Stimulated activated naive CD4-positive, alpha-beta T cell treated with Interleukin-2 at 50 U/mL for 16 hours (primary cell): ENCODE measurements at places on chromosomes 12 and 14.
A peak's percentile ranks its signal among the peaks of the same experiment; 100 is the strongest.

GRCh38 chr14:30876692-30877091 is 2.3 kb downstream of the COCH start:
- DNase-seq = no peak

DNA sequence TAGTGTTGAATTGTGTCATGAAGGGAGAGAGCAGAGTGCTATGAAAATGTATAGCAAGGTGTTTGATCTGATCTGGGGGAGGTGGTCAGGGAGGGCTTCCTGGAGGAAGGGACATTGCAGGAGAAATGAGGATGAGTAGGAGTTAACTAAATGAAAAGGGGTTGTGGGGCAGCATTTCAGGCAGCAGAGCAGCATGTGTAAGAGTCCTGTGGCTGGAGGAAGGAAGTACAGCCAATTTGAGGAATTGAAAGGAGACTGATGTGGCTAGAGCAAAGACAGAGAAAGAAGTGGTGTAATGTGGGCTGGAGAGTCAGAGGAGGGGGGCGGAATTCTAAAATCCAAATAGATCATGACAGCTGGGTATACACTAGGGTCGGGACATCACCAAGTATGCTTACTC is 20.5 kb downstream of the NPC2 start:
- DNase-seq = no peak

DNA sequence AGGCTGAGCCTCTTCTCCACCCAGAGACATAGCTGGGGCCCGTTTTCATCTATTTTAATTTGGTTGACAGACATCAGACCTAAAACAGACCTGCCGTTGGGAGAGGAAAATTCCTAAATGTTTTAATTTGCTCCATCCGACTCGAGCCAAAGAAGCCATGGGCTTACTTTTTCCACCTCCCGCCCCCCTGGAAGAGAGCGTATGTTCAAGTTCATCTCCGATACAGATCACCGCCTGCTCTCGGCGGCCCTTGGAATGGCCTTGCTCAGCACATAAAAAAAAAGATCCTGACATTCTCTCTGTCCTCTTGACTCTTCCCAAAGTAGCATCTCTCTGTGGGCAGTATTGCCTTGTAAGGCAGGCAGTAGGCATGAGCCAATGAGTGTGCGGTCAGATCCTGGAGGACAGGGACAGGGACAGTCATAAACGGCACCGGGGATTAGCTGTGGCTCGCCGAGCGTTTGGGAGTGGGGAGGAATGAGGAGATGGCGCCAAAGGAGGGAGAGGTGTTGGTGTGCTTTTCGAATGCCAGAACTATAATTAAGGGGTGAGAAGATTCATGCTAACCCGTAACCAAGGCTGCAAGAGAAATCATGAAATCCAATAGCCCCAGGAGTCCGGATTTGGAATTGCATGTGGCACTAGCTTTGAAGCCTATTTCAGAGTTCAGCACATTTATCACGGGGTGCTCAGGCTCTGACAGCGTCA is 47.9 kb upstream of the MEG3 start:
- DNase-seq = no peak

GRCh38 chr12:109521831-109522230 is 44.4 kb downstream of the UBE3B start:
- DNase-seq = no peak

GRCh38 chr14:59601056-59601455 is 24.4 kb upstream of the CCDC175 start:
- DNase-seq = no peak

GRCh38 chr12:107597695-107598410 is 87.7 kb upstream of the PWP1 start:
- DNase-seq = no peak

GRCh38 chr12:121579981-121580868 is 598 bp downstream of the KDM2B start:
- peak; percentile 70 for DNase-seq

- no peak for DNase-seq
These were observed 72.8 kb upstream of the NPAS3 start for GRCh38 chr14:32865827-32866376.

DNA sequence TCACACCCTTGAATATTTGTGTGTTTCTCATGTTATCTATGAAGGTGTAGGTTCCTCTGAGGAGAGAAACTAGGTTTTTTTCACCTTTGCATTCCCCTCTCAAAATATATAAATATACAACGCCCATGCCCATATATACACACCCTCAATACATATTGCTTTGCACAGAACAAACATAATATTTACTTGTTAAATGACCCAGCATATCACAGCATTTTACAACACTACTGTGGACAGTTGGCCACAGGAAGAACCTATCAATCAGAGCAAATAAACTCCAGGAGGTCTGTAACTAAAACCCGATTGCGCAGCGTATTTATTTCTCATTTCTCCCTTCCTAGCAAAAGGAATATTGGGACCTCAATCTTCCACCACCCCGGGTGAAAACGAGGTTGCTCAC is 196.0 kb downstream of the SLC5A8 start:
- DNase-seq = no peak

GRCh38 chr14:67050896-67051295 is 138.3 kb upstream of the GARIN2 start:
- no peak for DNase-seq

- DNase-seq = no peak
These were observed 62.3 kb downstream of the GCH1 start for GRCh38 chr14:54840336-54840735.

GRCh38 chr12:76081909-76082308 is 2.6 kb downstream of the NAP1L1 start:
- DNase-seq = no peak

DNA sequence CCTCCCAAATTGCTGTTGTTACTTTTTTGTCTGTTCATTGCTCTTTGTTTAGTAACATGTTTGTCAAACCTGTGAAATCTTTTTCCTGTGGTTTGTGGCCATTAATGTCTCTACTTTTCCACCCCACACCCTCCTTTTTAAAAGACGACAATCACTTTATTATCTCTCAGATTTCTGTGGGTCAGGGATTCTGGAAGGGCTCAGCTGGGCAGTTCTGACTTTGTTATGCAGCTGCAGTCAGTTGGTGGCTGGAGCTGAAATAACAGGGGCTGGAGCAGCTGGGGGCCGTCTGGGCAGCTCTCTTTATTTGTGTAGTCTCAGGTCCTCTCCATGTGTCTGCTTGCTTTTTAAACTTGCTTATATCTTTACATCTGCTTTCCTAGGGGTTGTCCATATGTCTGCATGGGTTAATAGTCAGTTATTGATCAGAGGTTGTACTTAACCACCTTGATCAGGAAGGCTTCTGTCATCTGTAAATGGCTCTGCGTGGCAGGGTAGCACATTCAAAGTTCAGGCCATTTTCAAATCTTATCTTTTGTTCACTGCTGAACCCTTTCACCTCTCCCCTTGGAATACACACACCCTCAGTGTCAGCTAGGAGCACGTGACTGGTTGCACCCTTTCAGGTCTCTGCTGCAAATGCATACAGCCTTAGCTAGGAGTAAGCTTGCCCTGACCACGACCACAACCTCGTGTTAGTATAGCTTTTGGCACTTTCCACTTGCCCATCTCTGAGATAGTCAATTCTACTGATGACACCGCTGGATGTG is 27.9 kb downstream of the BORCS5 start:
- peak; percentile 23 for DNase-seq

GRCh38 chr12:103680591-103681141 is 93.6 kb downstream of the STAB2 start:
- DNase-seq = no peak

DNA sequence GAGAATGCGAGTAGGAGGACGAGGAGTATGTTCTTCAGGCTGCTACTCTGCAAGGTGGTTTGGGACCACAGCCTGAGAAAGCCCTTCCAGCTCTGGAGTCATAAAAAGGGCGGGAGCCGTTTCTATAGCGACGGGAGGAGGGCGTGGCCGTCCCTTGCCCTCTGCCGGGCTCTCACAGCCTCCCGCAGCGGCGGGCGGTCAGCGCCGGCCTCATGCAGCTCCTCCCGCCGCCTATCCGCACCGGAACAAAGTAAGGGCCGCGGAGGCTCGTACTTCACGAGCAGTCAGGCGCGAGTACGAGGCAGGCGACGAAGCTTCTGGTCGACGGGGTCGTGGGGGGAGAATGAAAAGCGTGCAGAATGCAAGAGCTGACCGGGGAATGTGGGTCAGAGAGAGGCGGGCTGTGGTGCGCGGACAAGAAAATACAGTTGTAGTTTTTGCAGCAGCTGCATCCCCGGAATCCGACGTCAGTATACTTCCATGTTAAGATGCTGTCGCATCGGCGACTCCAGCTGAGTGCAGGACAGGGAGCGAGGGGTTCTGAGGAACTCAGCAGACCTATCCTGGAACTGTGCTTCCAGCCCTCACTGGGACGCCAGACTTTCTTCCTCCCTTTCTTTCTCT is at the start of gene DYRK4:
TSS of gene DYRK4 (plus strand) at position 175 of the 624 bp plus-strand sequence. CDS start at position 213, 38 bp downstream.
- no peak for DNase-seq

- no peak for DNase-seq
These were observed 651.1 kb upstream of the TBX3 start for GRCh38 chr12:115335048-115335447.

- no peak for DNase-seq
These were observed 5.1 kb downstream of the KLC1 start for GRCh38 chr14:103634156-103634555.

DNA sequence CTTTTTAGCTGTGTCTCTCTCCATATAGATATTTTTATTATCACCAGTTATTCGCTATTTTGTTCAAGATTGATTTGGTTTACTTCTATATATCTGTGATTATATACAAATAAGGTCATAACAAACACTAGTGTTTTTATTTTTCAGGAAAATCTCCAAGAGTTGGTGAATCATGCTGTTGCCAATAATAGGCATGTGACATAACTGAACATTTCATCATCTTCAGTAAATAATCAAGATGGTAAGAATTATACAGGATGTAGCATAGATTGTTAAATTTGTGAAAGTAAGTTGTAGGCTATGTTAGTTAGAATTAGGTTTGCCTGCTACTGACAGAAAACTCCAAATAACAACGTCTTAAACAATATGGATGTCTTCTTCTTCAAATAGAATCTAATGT is 240.9 kb upstream of the PDE3A start:
- DNase-seq = no peak

DNA sequence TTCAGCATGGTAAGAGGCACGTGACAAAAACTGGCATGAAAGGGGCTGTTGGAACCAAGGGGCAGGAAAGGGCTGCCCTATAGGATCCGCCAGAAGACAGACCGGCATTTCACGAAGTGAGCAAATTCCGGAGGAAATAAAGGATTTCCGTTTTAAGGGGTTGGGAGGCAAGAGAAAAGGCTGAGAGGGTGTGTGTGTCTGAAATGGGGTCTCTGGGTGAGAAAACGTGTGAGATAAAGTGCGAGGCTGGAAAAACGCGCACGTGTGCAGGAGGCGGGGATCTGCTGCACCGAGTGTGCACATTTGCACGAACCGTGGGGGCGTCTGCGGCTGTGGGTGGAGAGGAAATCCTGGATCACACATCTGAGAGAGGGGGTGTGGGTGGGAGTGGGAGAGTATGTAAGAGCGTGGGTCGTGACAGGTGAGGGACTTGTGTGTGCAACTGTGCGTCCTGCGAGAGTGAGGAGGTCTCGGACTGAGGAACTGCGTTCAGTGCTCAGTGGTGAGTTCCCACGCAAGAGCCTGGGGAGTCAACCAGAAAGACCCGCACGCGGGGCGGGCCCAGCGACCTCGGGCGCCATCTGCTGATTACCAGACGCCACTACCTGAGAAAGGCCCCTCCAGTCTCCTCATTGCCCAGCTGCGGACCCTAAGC is 37.0 kb upstream of the P2RX7 start:
- peak; percentile 73 for DNase-seq

DNA sequence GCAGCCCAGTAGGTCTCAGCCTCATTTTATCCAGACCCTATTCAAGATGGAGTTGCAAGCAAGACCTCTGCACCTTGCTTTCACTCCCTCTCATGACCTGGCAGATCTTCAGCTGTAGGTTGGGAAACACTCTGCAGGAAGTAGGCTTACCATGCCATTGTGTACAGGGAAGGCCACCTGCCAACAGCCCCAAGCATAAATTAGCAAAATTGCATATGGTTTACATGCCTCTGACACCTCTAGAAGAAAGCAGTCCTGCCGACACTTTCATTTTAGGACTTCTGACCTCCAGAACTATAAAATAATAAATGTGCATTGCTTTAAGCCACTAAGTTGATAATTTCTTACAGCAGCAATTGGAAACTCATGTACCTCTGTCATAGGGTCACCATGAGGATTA is 96.9 kb downstream of the SLC15A4 start:
- no peak for DNase-seq
